T-cell (primary cell): ENCODE measurements at places on chromosomes 2 and 18.

- no peak for DNase-seq
Measured at GRCh38 chr2:118197011-118197675, 108.9 kb downstream of the INSIG2 start.

DNA sequence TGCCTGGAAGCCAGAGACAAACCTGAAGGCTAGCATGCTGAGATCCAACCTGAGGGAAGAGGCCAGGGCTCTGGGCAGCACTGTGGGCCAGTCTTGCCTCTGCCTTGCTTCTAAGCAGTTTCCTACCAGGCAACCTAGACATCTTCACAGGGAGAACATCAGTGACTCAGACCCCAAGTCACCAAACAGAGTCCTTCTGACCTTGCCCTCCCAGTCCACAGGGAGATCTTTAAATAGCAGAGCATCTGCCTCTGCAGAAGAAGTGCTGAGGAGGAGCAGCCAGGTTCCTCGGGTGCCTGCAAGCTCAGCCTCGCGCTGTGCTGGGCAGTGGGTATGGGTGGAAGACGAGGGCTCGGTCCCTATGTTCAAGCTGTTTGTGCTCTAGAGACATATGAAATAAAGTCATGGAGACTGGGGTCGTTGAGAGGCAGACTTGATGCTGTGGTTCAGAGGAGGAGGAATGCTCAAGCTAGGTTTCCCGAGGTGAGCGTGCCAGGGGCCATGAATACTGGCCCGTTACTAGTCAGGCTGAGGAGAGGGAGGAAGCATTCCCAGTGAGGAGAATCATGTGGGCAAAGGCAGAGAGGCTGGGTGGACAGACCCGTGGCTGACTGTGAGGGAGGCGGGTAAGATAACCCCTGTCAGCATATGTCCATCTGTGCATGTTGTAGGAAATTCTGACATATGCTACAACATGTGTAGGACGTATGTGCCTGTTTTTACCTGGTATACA, 66.5 kb downstream of the BOLA3 start:
- DNase-seq, result no peak

GRCh38 chr2:667332-667999, 9.7 kb downstream of the TMEM18 start:
- no peak for DNase-seq

- DNase-seq, result no peak
Measured at GRCh38 chr2:30710016-30710415, 97.2 kb downstream of the CAPN13 start.

GRCh38 chr18:79905993-79906392, 45.5 kb downstream of the SLC66A2 start:
- no peak for DNase-seq

GRCh38 chr2:181771356-181771755, 91.0 kb upstream of the NEUROD1 start:
- no peak for DNase-seq

DNA sequence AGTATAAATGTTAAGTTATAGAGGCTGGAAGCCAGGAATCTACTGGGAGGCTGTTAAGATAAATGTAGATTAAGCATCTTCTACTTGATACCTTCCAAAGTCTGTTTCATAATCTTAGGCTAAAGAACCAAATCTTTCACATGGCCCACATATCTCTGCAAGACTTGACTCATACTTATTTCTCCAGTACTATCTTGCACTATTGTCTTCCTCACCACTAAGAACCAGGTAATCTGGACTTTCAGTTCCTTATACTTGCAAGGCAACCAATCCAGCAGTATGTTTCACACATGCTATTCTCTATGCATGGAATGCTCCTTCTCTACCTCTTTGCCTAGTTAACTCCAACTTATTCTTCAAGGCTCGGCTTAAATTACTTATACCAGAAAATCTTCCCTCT, 62.2 kb downstream of the RBMS1 start:
- no peak for DNase-seq

GRCh38 chr18:532018-532417, 31.5 kb upstream of the COLEC12 start:
- no peak for DNase-seq

DNA sequence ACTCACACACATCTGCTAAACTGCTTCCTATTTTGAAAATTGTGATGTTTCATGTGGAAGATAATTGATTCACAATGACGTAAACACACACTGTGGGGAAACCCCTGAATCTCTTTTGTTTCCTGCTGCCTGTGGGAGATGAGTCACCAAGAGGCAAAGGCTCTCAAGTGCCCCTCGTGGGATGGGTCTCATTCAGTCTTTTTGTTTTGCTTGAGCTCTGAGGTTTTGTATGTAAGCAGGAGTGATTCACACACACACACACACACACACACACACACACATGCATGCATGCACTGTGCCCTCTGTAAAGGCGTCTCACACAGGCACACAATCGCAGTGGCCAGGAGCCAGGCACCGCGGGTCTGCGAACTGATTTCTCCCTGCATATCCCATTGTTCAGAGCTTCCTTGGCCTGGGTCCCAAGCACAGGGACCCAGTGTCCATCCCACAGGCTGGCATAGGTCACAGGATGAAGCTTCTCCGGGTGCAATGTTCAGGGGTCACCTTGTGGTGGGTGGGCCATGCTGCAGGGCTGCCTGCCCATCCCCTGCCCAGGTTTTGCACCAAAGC, 12.1 kb upstream of the ARHGEF4 start:
- peak; percentile 61 for DNase-seq

DNA sequence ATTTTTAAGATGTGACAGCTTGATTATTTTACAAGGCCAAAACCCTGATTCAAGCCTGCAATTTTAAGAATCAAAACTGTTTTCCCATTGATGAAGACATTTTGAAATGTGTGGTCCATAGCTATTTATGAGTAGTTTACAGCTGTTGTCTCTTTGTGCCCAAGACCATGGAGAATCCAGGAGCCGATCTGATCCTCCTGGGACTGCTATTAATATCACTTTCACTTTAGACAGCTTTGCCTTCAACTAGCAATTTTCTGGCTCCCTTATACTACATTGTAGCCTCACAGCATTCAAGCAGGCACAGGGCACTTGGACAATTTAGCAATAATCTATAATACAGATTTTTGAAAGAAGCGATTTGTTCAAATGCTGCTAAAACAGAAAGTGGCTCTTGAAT, 172.9 kb downstream of the SLC8A1 start:
- DNase-seq, result no peak

DNA sequence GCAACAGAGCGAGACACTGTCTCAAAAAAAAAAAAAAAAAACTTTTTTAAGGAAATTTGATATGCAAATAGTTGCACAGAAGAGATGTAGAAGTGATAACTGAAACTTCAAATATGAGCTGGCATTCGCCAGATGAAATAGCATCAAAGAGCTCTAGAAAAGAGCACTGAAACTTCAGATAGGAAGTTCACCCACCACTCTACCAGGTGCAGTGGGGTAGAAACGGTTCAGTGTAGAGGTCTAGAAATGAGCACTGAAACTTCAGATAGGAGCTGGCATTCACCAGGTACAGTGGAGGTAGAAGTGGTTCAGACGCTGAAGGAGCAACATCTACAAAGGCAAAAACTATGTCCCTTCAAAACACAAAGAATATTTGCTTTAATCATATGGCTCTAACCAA, 9.0 kb upstream of the ONECUT2 start:
- DNase-seq, result no peak

- DNase-seq, result peak; percentile 40
Measured at GRCh38 chr2:235135990-235136561, 184.3 kb downstream of the SH3BP4 start.

GRCh38 chr2:205060269-205060668, 515.0 kb downstream of the PARD3B start:
- no peak for DNase-seq

GRCh38 chr2:64601034-64601754, 52.5 kb downstream of the SERTAD2 start:
- no peak for DNase-seq

GRCh38 chr2:43542285-43542933, 53.4 kb downstream of the THADA start:
- DNase-seq, result no peak

DNA sequence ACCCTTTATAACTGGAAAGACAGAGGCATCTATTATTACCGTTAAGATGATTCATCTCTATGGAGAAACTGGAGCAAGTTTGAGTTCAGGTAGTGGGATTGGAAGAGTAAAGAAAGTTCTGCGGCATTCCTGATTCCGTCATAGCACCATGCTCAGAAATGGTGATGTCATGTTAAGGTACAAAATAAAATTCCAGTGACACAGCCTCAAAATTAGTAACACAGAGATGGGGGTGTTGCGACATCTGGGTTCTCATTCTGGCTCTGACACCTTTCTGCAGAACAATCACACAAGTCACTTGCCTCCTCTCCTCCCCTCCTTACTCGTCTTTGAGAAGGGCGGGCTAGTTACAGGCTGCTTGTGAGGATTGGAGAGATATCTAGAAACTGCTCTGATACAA, 105.7 kb downstream of the DPP10 start:
- no peak for DNase-seq

DNA sequence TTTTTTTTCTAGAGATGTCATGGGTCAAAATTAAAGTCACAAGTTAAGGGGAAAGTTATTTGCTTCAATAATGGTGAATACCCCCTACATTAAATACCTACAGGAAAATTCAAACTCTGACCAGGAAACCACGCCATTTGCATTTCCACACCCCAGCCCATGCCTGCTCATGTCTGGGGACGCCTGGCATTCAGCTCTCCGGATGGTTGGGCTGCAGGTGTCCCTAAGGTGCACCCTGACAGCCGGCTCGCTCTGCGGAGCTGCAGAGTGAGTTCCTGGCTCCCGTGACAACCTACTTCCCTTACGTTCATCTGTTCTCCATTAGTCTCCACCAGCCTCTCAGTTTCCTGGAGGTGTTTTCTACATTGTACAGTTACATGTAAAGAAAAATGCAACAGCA, 122.7 kb upstream of the RIOK3 start:
- no peak for DNase-seq

GRCh38 chr2:219058541-219059374, 2.0 kb downstream of the IHH start:
- DNase-seq, result no peak

DNA sequence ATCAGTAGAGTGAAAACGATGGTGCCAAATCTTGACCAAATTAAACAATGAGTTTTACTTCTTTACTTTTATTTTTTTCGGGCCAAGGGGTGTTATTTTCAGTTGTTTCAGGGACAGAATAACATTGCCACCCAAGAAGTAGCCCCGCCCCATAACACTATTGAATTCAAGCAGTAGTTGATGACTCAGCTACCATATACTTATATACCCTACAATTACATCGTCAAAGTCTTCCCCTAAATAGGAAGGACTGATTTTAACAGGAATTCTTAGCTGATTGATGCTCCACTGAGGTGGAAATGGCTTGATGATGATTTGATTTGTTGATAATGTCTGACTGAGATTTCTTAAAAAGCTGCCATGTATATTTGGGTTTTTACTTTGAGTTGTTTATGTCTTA, 24.7 kb downstream of the LYPD6B start:
- DNase-seq, result no peak

DNA sequence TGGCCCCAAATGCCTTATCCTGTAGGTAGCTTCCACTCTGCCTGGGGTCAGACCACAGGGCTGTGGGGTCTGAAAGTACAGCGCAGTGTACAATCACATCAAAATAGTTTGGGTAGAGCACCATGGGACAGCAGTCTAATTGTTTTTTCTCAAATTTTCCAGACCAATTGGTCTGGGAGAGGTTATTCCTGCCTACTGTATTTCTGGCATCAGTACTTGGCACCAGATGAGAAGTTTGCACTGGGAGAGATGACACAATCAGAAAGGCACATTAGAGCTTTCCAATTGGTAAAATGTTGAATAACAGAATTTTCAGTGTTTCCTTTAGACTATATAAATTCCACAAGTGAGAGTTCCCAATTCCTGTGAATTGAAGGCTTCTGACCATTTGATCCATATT, 30.9 kb upstream of the LRRTM1 start:
- DNase-seq, result no peak

GRCh38 chr18:9536354-9537152, 61.2 kb downstream of the RALBP1 start:
- no peak for DNase-seq

DNA sequence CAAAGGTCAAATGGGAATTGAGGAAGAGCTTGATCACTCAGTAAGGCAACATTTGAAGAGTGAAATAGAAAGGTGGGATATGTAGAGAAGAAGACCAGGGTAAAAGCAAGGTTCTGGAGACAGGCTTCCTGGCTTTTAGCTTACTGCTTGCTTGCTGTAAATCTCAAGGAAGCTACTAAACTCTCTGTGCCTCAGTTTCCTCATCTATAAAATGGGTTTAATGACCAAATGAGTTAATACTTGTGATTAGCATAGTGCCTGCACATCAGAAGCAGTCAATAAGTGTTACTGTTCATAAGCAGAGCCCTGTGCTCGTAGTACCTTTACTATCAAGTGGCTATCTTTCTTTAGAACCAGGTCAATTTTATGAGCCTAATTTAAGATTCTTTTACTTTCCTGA, 222.2 kb upstream of the ITGA4 start:
- no peak for DNase-seq

DNA sequence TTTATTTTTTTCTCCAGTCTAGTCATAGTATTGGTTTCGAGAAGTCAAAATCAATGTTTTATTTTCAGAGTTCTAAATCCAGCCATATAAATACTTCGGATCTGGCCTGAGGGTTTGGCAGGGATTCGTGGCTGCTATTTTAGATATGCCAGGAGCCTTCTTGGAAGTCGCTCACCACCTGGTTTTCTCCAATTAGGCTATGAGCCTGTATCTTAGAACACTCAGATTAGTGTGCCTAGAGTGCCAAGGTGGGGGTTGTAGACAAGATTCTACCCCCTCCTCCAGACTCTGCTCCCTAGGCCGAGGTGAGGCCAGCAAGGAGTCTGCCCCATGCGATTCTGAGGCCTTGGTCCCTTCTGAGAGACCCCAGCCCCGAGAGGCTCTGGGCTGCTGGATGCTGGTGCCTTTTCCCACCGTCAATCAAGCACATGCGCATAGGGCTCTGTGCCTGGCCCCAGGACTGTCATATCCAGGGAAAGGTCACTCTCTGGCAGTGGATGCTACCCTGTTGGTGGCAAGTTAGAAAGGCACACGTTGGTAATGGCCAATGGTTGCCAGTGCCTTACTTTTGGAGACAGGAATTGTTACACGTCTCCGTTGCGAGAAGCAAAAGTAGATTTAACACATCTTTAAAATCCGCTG, 197.1 kb downstream of the AGAP1 start:
- DNase-seq, result no peak

DNA sequence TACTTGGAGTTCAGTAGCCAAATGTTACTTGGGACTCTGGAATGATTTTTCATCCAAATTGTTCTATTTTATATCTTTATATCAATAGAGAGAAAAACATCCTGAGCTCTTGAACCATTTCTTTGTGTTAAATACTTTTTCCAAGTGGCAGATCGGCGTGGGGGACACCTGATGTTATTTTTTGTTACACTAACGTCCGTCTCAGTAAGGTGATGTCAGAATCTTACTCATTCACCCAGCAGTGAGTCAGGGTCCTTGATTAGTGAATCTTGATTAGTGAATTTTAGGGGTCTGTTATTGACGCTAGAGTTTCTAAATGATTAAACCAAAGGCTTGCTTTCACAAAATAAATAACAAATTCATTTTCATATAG, 1.7 kb downstream of the MIB1 start:
- no peak for DNase-seq
